Stimulated activated CD8-positive, alpha-beta memory T cell treated with anti-CD3 and anti-CD28 coated beads, Interleukin-4, amount 100 ng/mL, for 4 hours (primary cell): ENCODE measurements at places on chromosomes 4 and X.

GRCh38 chr4:38894322-38894982, 26.8 kb downstream of the FAM114A1 start:
- no peak for DNase-seq

- no peak for DNase-seq
These were observed 53.2 kb downstream of the PPM1K start for GRCh38 chr4:88230969-88231771.

DNA sequence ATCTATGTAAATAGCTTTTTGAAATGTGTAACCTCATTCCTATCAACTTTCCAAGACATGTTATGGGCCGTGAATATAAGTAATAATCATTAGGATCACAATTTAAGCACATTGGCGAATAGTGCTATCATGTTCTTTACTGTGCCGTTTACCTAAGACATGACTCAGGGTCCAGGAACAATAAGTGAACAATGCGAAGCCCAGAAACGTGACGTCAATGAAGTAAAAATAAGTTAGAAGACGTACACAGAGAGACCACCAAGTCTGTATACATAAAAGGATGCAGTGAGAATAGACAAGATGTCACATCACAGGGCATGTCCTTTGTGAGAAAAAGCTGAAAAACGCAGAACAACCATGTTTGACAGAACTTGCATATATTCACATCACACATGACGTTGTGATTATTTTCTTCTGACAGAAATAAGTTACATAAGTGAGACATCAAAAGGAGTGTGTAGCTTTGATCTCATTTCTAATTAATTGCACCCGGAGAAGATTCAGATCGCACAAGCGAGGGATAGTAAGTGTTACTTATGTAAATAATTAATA, 49.4 kb upstream of the FAT1 start:
- no peak for DNase-seq

DNA sequence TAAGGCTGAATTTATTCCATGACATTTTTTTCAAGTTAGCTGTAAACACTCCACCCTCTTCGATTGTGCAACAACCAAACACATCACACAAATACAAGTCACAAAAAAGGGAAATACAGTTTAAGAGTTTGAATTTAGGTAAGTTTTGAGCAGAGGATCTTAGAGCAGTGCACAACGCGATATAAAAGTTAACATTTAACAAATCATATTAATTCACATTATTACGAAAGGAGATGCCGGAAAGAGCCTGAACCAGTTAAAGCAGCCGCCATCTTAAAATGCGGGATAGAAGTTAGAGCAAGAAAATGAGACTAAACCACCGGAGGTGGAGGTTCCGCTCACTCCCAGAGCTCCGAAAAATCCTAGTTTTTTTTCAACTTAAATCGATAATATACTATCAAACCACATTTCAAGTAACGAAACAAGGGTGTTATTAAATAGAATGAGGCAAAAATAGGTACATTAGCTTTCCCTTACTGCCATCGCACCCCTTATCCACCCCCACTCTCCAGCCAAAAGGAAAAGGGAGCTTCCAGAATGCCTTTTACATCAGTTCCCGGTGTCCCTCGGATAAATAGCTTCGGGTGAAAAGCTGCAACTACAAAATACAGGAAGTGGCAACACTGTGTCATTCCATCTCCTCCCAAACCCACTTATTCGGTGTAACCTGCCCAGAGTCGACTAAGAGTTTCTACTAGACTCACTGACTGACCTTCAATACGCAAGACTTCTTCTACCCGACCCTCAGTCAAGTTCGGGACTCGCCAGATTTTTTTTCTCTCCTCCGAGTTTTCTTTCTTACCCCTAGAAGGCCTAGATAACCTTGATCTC, 1.9 kb downstream of the UBE2D3 start:
- DNase-seq = no peak
